ENCODE measurements at places on chromosomes 16 and 17.

DNA sequence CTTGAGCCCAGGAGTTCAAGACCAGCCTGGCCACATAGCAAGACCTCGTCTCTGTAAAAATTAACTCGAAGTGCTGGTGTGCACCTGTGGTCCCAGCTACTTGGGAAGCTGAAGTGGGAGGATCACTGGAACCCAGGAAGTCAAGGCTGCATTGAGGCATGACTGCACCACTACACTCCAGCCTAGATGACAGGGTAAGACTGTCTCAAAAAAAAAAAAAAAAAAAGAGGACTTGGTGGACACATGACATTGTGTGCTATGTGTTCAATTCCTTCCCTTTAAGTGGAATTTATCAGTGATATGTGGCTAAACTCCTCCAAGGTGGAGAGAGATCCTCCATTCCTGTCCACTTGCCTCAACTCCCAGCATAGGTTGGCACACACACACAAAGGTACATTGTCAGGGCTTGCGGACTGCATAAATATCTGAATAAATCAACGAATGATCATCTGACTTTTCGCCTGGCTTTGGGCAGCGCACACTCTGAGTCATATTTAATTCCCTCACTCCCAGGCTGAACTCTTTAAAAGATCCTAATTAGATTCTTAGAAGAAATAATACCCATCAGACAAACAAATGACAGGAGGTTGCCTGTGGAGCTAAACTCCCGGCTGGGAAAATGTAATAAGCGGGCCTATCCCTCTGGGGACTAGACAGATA lies 25.0 kb upstream of the SYT17 start:
- DNase-seq, result no peak

- DNase-seq, result no peak
Measured at GRCh38 chr16:78523212-78523985, 423.9 kb downstream of the WWOX start.

DNA sequence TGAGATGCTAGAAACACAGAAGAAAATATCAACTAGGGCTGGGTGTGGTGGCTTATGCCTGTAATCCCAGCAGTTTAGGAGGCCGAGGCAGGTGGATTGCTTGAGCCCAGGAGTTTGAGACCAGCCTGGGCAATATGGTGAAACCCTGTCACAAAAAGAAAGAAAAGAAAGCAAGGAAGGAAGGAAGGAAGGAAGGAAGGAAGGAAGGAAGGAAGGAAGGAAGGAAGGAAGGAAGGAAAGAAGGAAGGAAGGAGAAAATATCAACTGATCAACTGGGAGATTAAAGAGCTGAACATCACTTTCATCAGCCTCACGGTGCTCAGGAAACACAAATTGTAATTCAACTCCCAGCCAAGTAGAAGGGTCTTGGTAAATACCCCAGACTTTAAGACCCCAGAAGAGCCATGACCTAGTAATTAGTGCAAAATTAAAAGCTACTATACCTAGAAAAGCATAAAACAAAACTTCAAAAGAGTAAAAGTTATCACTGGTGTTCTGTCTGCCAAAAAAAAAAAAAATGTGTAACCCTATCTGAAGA lies 27.8 kb upstream of the SLFN13 start:
- no peak for DNase-seq

DNA sequence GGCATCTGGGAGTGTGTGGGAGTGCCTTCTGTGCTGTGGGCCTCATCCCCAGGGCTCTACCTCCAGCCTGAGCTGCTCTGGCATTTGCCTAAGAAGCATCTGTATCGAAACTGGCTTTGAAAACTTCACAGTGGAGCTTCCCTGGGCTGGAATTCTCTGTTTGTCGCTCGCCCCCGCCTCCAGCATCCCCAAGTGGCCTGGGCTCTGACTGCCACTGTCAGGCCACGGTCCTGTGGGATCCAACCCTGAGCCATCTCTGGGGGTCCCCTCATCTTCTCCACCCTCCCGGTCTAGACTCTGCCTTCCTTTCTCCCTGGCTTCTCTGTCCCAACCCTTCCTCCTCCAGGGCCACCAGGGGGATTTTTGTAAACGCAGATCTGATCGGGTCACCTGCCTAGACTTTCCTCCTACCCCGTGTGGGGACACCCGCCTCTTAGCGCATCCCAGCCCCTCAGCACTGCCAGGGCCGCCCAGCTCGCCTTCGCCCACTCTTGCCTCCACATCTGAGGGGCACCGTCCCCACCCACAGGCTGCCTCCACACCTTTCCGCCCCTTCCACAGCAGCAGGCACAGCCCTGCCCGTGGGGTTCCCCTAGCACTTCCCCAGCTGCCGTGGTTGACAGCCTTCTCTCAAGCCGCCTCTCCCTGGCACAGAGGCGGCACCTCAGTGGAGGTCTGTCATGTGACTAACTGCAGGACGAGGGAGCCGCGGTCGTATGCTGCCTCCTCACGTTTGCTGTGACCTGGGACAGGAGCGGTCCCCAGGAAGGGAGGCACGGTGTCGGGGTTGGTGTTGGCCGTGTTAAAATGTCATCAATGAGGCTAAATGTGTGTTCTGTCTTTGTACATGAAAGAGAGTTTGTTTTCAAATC lies 12.0 kb downstream of the TBC1D24 start:
- DNase-seq, result peak; percentile 69

- DNase-seq, result no peak
Measured at GRCh38 chr17:41343029-41343428, 7.6 kb downstream of the KRT33A start.

GRCh38 chr16:58454178-58454577 lies 45.8 kb upstream of the NDRG4 start:
- DNase-seq, result no peak

DNA sequence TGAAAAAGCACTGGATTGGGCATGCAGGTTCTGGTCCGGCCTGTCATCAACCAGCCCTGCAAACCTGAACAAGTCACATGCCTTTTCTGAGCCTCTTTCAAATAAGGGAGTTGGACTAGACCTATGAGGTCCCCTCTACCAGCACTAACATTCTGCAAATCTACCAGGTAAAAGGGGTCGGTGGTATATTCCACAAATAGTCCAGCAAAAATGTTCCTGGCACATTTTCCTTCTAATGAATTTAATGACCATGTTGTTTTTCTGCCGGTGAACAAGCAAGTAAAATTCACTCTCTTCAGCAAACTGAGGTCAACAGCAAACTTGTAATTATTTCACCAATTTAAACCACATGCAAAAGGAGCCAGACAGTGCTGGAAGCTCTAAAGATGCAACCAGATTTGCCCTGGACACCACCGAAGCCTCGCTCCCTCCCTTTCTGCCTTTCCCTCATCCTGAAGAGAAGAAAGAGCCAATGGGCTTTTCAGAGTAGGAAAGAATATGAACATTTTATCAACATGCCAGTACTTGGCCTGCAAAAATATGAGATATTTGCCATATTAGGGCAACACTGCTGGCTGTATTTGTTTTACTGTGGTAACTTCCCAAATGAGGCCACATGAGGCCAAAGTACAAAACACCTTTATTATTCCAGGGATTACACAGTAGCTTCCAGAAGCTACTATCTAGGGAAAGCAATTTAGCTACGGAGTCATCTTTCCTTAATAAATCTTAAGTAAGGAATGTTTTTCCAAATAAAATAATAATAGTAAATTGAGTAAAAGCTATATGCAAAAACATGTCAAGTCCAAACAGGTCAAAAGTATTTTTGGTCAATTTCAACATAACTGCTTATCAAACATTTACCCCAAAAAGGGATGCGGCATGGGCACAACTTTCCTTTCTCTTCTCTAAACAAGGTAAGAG lies 45.0 kb downstream of the USP31 start:
- DNase-seq, result no peak

DNA sequence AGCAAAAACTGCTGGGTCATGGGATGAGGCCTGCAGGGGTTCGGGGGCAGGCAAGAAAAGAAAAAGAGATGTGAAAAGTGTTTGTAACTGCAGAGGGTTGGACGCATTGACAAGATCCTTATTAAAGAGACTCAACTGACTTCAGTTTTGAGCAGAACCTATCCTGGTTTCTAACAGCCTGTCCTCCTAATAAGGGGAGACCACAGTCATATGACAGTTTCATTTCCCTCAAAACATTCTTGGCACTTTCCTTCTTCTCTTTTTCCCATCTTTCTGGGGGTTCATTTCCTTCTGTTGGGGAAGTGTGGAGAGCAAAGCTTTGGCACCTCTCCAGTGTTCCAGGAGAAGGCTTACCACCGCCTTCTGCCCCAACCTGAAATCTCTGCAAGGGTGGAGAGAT lies 118.5 kb downstream of the MAF start:
- DNase-seq, result no peak

GRCh38 chr17:72538901-72539352 lies 418.1 kb downstream of the SOX9 start:
- DNase-seq, result no peak

Data from stimulated activated effector memory CD8-positive, alpha-beta T cell treated with anti-CD3 and anti-CD28 coated beads, Interleukin-12 subunit alpha, Interleukin-12 subunit beta, amount 100 ng/mL, for 72 hours (primary cell).